Esophagus muscularis mucosa (tissue), 4 donors: ENCODE measurements at places on chromosomes 3 and 15.

GRCh38 chr15:74961616-74962015 lies 5.0 kb upstream of the RPP25 start:
- no peak for DNase-seq

DNA sequence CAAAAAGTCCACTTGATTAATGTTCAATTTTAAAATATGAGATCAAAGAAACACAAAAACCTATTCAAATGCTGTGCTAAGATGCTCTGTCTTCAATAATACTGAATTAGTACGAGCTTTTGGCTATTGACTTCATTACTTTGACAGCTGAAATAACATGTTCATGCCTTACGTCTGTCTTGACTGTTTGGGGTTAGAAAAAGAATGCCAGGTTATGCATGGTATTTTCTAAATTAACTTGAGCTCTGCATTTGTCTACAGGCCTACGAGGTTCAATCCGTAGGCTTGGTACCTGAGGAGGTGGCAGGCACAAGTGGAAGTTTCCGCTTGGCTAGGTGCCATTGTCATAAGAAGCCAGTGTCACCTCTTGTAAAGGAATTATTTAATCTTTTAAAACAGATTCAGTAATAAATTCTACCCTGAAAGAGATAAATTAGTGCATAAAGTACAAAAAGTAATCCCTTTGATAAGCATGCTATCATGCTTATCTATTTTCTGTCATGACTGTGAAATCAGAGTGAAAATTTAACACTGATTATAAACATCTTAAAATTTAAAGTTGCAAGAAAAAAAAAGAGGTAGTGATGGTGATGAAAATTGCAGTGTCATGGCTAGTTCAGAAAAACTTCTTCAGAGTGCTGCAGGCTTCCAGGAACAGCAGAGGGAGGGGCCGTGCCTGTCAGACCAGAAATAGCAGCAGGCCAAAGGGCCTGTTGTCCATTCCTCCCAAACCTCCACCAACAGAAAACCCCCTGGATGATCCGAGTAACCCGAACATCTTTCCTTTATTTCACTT lies 115.7 kb downstream of the ARRDC4 start:
- no peak for DNase-seq

DNA sequence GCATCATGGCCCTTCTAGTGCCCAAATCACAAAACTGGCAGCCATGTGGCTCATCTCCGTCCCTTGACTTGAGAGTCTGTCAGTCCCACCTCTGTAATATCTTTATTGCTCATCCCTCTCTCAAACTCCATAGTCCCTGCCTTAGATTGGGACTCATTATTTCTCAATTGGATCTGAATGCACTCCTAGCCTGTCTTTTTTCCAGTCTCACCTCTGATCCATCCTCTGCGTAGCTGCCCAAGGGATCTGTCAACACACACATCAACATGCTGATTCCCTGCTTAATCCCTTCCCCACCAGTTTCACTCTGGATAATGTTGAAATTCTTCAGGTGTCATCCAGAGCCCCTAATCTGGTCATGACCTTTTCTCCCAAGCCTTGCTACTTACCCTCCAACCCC lies 39.3 kb downstream of the NMNAT3 start:
- DNase-seq: peak; percentile 10

- no peak for DNase-seq
Measured at GRCh38 chr15:70030851-70031250, 66.9 kb downstream of the TLE3 start.

DNA sequence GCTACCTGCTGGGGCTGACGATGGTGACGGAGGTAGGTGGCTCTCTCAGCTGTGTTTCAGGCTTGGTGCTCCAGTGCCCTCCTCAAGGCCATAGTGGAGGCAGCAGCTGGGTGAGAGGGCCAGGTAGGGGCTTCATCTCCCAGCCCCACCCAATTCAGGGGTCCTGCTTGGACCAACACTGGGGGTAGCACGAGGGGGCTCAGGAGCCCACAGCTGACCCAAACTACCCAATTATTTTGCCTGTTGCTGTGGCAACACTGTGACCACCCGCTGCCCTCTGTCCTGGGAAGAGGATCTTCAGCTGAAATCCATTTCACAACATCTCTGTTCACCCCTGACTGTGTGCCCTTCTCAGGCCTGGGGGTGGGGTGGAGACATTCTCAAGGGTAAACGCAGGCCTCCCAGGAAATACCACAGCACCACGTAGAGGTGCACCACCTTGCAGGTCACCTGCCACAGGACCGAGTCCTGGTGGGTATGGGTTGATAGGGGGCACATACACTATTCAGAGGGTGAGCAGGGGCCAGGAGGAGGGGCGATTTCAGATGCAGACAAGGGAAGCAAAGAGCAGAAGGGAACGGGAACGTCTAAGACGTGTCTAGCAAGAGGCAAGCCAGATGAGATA lies 62.7 kb downstream of the GRIP2 start:
- no peak for DNase-seq

- DNase-seq: no peak
Measured at GRCh38 chr3:42892169-42892568, 13.8 kb upstream of the ZNF662 start.

- DNase-seq: no peak
Measured at GRCh38 chr15:96274698-96275097, 55.8 kb upstream of the NR2F2 start.

GRCh38 chr3:197736010-197736490 lies 654 bp downstream of the RUBCN start:
- peak; percentile 92 for DNase-seq

DNA sequence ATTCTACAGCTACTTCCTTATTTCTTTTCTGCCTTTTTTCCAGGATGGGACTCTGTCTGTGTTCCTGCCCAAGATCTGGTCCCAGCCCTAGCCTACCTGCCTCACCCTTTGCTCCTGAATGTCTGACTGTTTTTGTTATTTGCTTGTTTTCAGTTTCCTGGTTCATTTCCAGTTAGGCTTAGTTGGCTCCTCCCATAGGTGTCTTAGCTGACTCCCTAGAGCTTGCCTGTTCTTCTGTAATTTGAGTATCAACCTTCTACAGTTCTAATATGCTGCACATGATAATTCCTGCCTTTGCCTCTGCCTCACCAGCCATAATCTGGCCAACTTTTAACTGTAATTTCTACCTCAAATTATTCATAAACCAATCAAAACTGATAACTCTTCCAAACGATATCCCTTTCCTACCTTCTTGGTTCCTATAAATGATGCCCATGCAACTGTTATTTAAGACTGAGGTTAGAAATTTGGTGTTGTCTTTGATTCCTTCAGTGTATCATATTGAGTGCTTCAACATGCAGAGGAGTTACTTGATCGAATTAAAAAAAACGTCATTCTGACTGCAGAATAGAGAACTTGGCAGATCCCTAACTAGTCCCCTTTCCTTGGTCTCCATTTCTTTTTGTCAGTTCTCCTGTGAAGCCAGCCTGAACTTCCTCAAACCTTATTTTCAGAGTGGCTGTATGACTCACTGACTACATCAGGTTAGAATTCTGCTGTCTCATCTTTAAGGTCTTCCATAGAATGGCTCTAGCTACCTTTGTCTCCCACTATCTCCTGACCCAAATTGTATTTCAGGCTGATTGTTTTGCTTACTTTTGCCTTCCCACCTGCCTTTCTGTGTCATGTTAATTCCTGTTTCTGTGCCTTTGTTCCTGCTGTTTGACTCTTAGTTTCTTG lies 8.4 kb downstream of the GOLM2 start:
- DNase-seq: no peak
